Esophagus squamous epithelium (tissue), 5 donors: ENCODE measurements at places on chromosomes 7 and 10.

DNA sequence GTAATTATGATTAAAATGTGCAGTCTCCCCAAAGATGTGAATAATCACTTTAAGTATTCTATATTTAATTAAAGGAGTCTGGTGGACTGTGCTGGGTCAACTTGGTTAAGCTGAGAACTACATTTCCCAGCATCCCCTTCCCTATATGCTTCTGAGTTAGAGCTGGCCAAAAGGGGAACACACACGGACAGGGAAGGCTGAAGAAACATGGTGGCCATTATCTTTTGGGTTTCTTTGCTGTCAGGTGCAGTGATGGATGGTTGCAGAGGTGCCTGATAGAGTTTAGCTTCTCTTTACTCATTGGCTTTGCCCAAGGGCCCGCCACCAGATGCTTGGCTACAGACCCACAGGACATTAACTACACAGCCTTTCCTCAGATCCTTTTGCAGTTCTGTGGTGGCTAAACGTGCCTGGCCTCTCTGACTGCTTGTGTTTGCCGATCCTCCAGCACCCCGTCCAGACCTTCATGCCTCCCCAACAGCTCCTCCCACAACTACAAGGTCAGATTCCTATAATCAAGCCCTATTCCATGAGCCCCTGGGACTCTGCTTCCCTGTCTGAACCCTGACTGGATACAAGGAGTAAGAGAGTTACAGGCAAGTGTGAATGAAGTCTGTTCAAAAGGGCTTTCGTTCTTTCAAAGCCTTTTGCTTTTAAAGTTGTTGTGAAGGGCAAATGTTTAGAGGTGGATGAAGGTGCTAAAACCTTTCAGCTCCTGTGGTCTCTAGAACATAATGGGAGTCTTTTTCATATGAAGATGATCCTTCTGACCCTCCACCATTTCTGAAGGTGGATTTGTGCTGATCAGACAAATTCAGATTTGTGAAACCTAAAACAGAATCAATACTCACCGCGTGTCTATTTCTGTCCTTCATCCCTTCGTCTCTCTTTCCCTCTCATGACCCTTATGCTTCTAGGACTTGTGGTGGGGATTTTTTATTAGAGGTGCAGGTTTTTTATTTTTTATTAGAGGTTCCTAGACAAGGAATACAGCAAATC lies 21.5 kb downstream of the BUB3 start:
- H3K4me1 ChIP-seq = no peaks in the 10 kb centered on the region
- H3K36me3 ChIP-seq = no peaks in the 10 kb centered on the region
- H3K27me3 ChIP-seq = no peaks in the 10 kb centered on the region
- no peak overlapping the region for H3K4me3 ChIP-seq

DNA sequence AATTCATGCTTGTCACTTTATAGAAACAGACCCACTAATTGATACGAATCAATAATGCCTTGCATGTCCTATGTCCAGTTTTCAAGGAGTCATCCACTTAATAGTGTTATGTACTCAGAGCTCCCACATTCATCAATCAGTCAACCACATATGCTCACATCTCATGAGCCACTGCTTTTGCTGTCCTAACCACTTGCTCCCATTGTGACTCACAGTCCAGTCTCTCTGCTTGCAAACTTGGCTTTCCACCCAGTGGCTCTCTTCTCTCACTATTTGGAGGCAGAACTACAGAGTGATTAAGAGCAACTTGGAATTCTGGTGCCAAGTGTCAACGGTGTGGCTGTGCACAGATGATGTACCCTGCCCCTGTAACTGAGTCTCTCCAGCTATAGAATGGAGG lies 166.0 kb downstream of the SNX13 start:
- H3K27me3 ChIP-seq = no peaks in the 10 kb centered on the region
- H3K27ac ChIP-seq = no peak overlapping the region
- no peak for DNase-seq
- no peaks in the 10 kb centered on the region for H3K36me3 ChIP-seq

DNA sequence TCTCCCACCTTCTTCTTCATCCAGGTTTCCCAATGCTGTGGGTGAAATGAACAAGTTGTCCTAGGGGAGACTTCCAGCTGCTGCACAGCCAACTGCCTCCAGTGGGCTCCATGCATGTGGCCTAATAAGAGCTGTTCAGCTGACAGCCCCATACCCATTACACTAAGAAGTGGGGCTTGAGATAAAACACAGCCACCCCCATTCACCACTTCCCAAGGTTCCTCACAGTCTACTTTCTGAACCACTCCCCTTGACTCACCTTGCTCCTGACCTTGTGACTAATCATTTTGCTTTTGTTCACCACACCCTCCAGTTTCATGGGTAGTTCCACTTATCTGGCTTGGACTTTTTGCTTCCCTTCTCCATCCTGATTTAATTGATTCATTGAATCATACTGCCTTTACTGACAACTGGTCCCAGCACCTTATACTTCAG lies 119.3 kb downstream of the CABCOCO1 start:
- no peaks in the 10 kb centered on the region for H3K36me3 ChIP-seq
- H3K27me3 ChIP-seq = no peaks in the 10 kb centered on the region
- DNase-seq = no peak
- no peak overlapping the region for H3K27ac ChIP-seq
- H3K4me1 ChIP-seq = peaks cover 52% of the 10 kb centered on the region

GRCh38 chr7:103075337-103075918 lies 488 bp downstream of the ARMC10 start:
- no peaks in the 10 kb centered on the region for H3K27me3 ChIP-seq
- H3K4me1 ChIP-seq = peaks cover 6% of the 10 kb centered on the region
- H3K4me3 ChIP-seq = peak overlapping the region; percentile 82
- peak; percentile 37 for DNase-seq
- no peaks in the 10 kb centered on the region for H3K36me3 ChIP-seq

DNA sequence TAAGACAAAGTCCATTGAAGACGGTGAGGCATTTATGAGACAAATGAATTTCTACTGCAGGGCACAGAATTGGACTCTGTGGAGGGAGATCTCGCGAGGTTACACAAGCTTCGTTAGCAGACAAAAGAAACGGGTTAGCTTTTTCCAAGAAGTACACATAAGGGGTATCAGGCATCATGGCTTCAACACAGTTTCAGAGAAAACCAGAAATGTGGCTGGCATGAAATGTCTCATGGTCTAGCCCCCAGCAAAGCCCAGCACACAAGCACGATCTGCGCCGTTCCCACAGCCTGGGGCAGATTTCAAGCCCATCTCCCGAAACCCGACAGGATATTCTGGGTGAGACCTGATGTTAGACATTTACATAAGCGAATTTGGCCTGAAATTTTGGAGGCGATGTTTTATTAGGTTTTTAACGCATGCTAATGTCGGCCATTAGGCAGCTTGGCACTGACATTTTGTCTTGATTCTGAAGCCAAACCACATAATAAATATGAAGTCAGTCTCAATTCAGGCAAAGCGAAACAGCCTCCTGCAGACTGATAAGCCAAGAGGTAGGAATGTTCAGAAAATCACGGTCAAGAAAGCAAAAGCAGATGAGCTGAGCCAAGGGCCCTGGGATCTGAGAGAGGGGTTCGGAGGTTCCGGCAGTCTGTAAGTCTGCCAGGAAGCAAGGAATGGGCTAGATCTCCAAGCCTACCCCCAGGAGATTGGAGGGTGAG lies 240.5 kb downstream of the PRPF18 start:
- no peaks in the 10 kb centered on the region for H3K36me3 ChIP-seq
- H3K4me3 ChIP-seq = peak overlapping the region; percentile 2
- peaks cover 2% of the 10 kb centered on the region for H3K4me1 ChIP-seq
- H3K27ac ChIP-seq = peak overlapping the region; percentile 55
- H3K27me3 ChIP-seq = no peaks in the 10 kb centered on the region

GRCh38 chr10:17744341-17744861 lies 7.6 kb upstream of the TMEM236 start:
- H3K4me3 ChIP-seq = no peak overlapping the region
- no peak for DNase-seq
- no peaks in the 10 kb centered on the region for H3K27me3 ChIP-seq
- H3K36me3 ChIP-seq = no peaks in the 10 kb centered on the region
- H3K27ac ChIP-seq = no peak overlapping the region
- no peaks in the 10 kb centered on the region for H3K4me1 ChIP-seq

- no peaks in the 10 kb centered on the region for H3K4me1 ChIP-seq
- no peaks in the 10 kb centered on the region for H3K36me3 ChIP-seq
- no peak overlapping the region for H3K27ac ChIP-seq
- H3K27me3 ChIP-seq = no peaks in the 10 kb centered on the region
- no peak for DNase-seq
Measured at GRCh38 chr7:387132-388022, 97.4 kb downstream of the FOXL3 start.

DNA sequence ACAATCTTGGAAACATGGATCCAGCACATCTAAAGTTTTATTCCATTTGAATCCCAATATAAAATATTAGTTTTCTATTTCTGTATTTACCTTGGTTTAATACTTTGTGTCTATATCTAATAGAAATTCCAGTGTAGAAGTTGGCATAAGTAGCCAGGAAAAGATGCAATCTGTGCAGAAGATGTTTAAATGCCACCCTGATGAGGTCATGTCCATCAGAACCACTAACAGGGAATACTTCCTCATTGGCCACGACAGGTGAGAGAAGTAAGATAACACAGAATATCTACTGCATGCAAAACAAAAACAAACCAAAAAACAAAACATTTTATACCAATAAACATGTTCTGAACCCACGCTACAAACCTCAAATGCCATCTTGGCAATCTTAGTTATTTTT lies 15.7 kb downstream of the PLEKHS1 start:
- no peak for DNase-seq
- H3K4me1 ChIP-seq = no peaks in the 10 kb centered on the region
- no peak overlapping the region for H3K4me3 ChIP-seq
- no peak overlapping the region for H3K27ac ChIP-seq
- H3K27me3 ChIP-seq = peaks cover 11% of the 10 kb centered on the region
- H3K36me3 ChIP-seq = no peaks in the 10 kb centered on the region

DNA sequence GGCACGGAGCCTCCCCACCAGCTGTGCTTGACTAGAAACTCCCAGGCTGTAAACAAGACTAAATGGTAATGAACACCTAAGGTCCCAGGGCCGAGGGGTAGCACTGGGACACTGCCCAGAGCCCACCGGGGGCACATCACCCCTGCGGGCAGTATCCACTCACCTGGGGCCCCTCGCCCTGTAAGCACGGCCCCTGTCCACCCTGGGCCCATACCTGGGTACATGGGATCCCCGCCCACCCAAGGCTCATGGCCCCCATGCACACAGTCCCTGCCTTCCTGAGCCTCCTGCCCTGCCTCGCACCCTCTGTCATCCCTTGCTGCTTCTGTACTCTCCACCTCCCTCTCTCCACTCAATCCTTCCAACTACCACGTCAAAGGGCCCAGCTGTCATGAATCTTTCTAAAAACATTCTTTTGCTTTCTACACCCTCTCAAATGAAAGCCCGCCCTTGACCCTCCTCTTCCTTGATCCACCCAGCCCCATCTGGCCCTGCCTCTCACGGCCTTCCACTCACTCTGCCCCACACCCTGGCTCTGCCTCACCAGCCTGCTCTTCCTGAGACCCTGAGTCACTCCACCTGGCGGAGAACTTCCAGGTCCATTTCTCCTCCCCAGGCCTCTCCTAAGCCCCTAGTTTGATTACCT lies 173.1 kb downstream of the PARD3 start:
- H3K36me3 ChIP-seq = no peaks in the 10 kb centered on the region
- no peak overlapping the region for H3K4me3 ChIP-seq
- no peak for DNase-seq
- no peak overlapping the region for H3K27ac ChIP-seq
- H3K27me3 ChIP-seq = no peaks in the 10 kb centered on the region

DNA sequence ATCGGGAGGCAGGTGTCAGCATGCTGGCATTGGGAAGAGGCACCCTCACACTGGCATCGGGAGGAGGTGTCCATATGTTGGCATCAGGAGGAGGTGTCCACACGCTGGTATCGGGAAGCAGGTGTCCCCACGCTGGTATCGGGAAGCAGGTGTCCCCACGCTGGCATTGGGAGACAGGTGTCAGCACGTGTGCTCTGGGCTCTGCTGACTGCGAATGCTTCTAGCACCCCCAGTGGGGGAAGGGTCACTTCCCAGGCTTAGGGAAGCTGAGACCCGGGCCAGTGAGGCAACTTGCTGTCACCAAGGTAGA lies 92.5 kb upstream of the IKZF1 start:
- no peak overlapping the region for H3K4me3 ChIP-seq
- no peaks in the 10 kb centered on the region for H3K27me3 ChIP-seq
- no peaks in the 10 kb centered on the region for H3K36me3 ChIP-seq
- DNase-seq = no peak

DNA sequence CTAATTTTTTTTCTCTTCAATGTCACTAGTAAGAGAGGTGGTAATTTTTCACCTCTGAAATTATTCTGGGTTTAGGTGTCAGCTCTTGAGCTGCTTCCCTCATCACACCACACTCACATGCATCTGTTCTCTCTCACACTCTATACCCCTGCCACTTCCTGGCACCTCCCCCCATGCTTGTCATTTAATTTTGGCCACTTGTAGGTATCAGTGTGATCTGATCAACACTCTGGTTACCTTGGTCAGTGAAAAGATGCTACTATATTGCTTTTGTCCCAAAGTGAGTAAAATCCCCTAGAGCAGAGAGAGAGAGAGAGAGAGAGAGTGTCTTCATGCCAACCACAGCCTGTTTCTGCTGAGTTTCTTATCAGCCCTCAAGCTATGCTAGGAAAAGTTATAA lies 42.5 kb downstream of the STK17A start:
- H3K4me1 ChIP-seq = peaks cover 5% of the 10 kb centered on the region
- no peak overlapping the region for H3K4me3 ChIP-seq
- no peak for DNase-seq
- no peaks in the 10 kb centered on the region for H3K27me3 ChIP-seq

- H3K27me3 ChIP-seq = no peaks in the 10 kb centered on the region
- H3K27ac ChIP-seq = no peak overlapping the region
- H3K4me1 ChIP-seq = no peaks in the 10 kb centered on the region
- H3K4me3 ChIP-seq = no peak overlapping the region
- DNase-seq = no peak
Measured at GRCh38 chr7:99252166-99252895, 20.3 kb upstream of the MYH16 start.

DNA sequence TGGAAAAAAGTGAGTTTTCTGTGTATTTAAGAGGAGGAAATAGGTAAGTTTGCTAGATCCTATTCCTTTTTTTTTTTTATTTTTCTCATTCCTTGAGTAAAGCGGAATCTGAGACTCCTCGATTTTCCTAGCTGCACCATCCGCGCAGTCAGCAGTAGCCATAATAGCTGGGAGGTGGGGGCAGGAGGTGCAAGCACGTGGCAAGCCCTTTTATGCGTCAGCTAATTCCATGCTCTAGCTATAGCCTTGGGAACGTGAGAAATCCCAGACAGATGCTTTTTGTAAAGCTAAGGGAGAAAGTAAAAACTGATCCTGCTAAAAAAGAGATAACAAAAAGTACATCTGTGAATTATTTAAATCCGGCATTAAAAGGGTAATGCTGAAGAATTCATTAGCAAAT lies 33.2 kb upstream of the TPK1 start:
- H3K4me3 ChIP-seq = no peak overlapping the region
- no peak overlapping the region for H3K27ac ChIP-seq
- H3K27me3 ChIP-seq = no peaks in the 10 kb centered on the region
- H3K4me1 ChIP-seq = no peaks in the 10 kb centered on the region
- no peaks in the 10 kb centered on the region for H3K36me3 ChIP-seq

- no peak for DNase-seq
- no peak overlapping the region for H3K4me3 ChIP-seq
- no peaks in the 10 kb centered on the region for H3K36me3 ChIP-seq
- no peak overlapping the region for H3K27ac ChIP-seq
- no peaks in the 10 kb centered on the region for H3K4me1 ChIP-seq
Measured at GRCh38 chr7:88269586-88269985, 37.1 kb downstream of the STEAP4 start.

- no peak for DNase-seq
- H3K4me3 ChIP-seq = no peak overlapping the region
- H3K27ac ChIP-seq = no peak overlapping the region
Measured at GRCh38 chr7:103870664-103871063, 118.8 kb downstream of the RELN start.

GRCh38 chr10:126013489-126014281 lies 117.3 kb downstream of the FANK1 start:
- H3K4me1 ChIP-seq = no peaks in the 10 kb centered on the region
- no peak for DNase-seq
- H3K27me3 ChIP-seq = no peaks in the 10 kb centered on the region
- H3K36me3 ChIP-seq = no peaks in the 10 kb centered on the region
- no peak overlapping the region for H3K27ac ChIP-seq
